ENCODE measurements at places on chromosomes 12 and 14.

DNA sequence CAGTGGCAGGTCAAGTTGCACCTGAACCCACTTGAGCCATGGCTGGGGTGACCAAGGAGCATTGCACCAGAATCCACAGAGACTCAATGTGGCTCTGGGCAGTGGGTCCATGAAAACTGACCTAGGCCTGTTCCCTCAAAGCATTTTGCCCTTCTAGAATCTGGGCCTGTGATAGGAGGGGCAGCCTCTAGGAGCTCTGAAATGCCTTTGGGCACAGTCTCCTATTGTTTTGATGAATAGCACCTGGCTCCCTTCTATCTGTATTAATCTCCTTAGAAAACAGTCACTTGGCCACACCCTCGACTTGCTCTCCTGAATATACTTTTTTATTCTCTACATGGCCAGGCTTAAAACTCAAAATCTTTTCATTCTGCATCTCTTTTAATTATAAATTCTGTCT is 14.1 kb upstream of the KRAS start:
- DNase-seq, result no peak

GRCh38 chr12:1493781-1494565 is 100.4 kb downstream of the FBXL14 start:
- DNase-seq, result no peak

DNA sequence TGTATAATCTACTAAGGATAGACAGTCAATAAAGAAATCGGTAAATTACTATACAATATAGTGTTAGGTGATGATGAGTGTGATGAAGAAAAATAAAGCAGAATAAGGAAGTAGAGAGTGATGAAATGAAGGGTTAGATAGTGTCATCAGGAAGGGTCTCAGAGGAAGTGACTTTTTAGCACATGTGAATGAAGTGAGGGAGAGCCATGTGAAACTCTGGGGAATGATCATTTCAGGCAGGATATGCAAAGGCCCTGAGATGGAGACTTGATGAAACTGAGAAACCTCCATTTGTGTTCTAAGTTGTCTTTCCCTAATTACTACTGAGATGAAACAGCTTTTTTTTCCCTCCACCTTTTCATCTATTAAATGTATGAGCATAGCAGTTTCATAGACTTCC is 19.4 kb upstream of the GNPTAB start:
- DNase-seq, result no peak

DNA sequence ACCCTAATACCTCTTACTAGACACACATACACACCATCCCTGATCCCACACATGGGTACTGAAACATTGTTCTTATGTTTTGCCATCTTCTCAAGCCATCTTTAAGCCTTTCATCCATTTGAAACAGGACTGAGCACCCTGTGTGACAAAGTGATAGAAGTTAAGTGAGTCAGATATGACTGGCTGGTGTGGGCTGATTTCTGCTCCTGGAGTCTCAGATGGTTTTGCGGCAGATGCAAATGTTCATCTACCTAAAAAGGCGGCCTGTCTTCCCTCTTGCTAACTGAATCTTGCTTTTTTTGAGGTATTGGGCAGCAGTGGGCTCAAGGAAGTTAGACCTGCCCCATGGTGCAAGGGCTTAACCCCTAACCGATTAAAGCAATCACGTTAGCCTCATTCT is 30.4 kb upstream of the PKP2 start:
- no peak for DNase-seq

DNA sequence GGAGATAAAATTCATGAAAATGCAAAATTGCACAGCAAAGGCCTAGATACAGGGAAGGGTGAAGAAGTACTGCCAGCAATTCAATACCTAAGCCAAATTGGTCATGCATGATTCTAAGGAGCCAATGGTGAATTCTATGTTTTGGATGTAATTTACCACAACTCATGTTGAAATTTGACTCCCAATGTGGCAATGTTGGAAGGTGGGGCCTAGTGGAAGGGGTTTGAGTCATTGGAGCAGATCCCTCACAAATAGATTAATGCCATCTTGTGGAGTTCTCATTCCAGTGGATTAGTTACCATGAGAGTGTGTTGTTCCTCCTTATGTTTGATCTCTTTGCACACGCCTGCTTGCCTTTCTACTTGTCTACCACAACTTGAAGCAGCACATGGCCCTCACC is 194.0 kb upstream of the ALG10 start:
- DNase-seq, result no peak

DNA sequence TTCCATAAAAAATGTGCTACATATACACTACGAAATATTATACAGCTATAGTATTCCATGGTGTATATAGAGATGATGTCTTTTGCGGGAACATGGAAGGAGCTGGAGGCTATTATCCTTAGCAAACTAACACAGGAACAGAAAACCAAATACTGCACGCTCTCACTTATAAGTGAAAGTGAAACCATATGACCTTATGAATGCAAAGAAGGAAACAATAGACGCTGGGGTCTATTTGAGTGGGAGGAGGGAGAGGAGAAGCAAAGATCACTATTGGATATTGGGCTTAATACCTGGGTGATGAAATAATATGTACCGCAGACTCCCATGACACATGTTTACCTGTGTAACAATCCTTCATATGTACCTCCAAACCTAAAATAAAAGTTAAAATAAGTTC is 142.8 kb downstream of the LRFN5 start:
- DNase-seq, result no peak

- peak; percentile 1 for DNase-seq
Measured at GRCh38 chr14:38721822-38722431, 381.1 kb downstream of the SEC23A start.

- no peak for DNase-seq
Measured at GRCh38 chr14:74257941-74258763, 18.9 kb downstream of the VSX2 start.

DNA sequence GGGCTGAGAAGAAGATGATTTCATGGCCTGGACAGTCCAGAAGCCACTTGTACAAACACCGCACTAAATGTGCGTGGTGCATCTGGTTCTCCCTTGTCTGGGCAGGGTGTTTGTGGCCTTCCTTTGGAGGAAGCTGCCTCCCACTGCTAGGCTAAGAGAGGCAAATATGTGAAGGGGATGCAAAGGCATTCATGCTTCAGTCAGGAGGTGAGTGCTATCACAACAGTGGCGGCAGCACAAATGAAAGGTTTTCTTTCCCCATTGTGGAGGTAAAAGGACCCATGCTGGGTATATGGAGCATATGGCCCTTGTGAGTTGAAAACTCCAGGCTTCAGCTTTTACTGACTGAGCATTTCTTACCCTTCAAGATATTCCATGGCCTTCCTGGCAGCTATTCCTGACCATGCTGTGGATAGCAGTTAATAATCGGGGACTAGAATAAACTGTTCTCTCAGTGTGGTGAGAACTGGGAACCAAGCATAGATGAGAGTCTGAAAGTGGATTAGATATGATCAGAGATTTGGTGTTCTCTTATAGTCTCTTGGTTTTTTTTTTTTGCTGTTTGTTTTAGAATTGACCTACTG is 69.9 kb downstream of the MYRFL start:
- no peak for DNase-seq

GRCh38 chr14:94979891-94980290 is 177.4 kb downstream of the DICER1 start:
- DNase-seq, result no peak

GRCh38 chr12:1289371-1290155 is 298.5 kb downstream of the ERC1 start:
- no peak for DNase-seq

DNA sequence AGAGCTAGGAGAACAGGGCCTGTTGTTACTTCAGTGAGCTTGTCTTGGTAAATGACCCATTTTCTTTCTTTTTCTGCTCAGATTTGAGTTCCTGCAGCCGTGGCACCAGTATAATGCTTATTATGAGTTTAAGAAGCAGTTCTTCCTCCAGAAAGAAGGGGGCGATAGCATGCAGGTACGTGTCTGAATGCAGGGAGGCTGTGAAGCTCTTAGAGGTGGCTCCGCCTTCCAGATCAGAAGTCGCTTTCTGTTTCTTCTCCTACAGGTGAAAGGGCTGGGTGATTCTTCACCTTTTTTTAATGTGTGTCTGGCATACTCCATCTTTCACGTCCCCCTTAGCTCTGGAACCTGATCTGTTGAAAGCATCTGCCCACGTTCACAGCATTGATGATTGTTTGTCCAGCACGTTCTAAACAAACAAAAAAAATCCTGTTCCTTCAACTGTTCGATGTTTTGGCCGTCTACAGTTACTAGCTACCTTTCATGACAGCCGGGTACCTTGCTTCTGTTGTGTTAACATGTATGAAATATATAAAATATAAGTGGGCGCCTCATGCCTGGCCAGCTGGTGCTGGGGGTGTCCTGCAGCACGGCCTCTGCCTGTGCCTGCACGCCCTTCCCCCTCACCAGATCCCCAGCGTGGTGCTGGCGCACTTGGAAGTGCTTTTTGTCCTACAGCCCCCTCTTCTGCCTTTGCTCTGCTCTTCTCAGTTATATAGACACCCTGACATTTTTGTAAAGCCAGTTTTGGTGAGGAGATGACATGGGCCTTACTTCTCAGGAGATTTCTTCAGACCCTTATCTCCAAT is 44.6 kb downstream of the SFSWAP start:
- DNase-seq, result no peak

- DNase-seq, result no peak
Measured at GRCh38 chr14:92625213-92625612, 111.6 kb downstream of the RIN3 start.

DNA sequence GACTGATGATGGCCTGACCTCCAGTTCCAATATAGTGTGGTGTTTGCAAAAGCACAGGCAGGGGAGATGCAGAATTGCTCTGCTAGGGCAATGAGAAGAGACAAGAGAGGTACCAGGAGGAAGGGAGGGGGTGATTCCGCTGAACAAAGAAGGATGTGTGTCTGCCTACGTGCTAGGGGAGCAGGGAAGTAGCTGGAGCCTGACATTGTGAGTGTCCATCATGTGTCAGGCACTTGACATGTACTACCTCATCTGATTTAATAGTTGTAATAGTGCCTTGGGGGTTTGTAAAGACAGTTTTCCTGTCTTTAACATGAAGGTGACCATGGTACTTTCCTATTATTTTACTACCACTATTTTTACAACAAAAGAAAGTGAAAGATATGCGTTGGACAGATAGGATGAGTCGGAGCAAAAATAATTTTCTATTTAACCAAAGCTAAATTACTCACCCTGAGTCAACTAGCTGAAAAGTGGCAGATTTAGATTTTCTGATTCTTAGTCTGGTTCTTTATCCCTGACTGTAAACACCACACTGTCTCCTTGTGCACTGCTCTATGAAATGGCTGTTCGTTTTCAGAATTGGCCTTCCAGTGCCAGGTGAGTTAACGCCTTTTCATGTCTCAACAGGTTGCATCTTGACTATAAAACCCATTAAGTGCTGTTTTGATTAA is 33.7 kb upstream of the TEAD4 start:
- no peak for DNase-seq

GRCh38 chr14:97218691-97219430 is 421.7 kb downstream of the VRK1 start:
- peak; percentile 3 for DNase-seq

DNA sequence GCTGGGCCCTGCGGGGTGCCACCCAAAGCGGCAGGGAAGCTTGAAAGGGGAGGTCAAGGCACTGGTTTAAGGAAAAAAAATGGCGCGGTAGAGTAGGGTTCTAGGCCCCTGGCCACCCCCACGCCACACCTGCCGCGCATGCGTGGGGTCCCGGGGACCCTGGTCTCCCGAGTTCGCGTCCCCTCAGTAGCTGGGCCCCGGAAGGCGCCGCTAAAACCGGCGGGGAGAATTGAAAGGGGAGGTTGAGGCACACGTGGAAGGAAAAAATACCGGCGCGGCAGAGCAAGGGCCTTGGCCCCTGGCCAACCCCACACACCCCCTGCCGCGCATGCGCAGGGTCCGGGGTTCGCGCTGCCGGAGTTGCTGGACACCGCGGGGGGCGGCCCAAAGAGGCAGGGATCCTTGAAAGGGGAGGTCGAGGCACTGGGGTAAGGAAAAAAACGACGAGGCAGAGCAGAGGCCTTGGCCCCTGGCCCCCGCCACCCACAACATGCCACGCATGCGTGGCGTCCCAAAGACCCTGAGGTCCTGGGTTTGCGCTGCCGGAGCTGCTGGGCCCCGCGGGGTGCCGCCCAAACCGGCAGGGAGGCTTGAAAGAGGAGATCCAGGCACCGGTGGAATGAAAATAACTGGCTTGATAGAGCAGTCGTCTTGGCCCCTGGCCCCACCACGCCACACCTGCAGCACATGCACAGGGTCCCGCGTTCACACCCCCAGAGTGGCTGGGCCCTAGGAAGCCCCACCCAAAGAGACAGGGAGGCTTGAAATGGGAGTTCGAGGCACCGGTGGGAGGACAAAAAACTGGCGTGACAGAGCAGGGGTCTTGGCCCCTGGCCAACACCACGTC is 314.5 kb downstream of the ALG10 start:
- DNase-seq, result no peak

DNA sequence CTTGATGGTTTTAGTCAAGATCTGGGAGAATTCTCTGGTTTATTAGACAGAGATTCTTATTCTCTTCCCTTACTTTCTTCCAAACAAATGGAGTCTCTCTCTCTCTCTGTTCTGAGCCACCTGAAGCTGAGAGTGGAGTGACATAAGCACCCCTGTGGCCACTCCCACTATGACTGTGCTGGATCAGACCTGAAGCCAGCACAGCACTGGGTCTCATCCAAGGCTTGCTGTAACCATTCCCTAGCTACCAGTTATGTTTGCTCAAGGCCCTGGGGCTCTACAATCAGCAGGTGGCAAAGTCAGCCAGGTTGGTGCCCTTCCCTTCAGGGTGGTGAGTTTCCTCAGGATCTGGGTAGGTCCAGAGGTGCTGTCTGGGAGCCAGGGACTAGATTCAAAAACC is 568.5 kb downstream of the AACS start:
- DNase-seq, result no peak

- no peak for DNase-seq
Measured at GRCh38 chr14:21518725-21519124, 7.4 kb downstream of the SALL2 start.

GRCh38 chr14:61493239-61493638 is 171.9 kb downstream of the PRKCH start:
- DNase-seq, result no peak

GRCh38 chr12:111248236-111249017 is 120.5 kb downstream of the PHETA1 start:
- no peak for DNase-seq

GRCh38 chr12:12432364-12432763 is 75.5 kb downstream of the BORCS5 start:
- DNase-seq, result no peak

DNA sequence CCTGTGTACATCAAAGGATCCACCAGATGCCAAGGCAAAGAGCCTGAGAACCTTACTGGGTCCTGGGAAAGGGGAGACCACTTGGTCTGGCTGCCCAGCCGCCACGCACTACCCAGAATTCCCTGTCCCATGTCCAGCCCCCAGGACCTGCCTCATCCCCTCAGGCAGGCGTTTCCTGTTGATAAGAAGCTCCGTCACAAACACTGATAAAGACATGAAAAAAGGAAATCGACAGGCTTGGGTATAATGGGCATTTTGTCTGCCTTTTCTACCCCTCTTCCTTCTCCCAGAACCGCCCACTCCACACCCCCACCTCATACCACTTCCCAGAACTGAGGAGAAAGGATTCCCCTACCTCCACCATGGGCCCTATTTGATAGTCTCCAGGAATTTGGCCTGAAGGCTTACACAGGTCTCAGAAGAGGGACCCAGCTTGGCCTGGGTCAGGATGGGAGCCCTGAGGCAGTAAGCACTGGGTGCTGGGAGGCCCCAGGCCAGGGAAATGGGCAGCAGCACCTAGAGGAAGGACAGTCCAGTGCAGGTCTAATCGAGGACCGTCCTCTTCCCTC is 18.8 kb downstream of the ACVRL1 start:
- DNase-seq, result no peak
